ENCODE measurements at places on chromosomes 2 and 18.

DNA sequence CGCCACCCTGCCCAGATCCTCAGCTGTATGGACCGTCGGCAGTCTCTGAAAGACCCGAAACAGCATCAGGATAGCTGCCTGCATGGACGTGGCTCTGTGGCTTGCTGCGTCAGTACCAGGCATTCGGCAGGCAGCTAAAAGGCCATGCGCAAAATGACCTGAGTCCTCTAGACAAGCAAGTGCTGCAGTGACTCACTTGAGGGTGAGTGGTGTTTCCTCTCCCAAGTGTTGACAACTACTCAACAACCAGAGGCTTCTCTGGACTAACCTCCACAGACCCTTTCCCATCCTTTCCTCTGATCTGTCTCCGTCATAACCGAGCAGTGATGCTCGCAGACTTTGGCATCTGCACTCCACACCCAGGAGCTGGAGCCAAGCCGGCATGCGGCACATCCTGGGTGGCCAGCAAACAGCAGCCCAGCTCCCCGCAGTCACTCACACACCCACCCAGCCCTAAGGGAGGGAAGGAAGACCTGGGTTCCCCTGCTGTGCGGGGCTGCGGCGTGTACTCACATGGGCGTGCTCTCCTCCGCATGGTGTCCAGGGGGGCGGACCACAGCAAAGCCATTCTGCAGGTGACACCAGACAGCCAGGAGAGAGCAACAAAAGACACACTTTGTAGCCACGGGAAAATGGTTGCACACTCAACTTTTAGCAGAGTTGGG lies 239.3 kb downstream of the TWIST2 start:
- no peak for DNase-seq

GRCh38 chr2:8620611-8621382 lies 61.1 kb upstream of the ID2 start:
- peak; percentile 60 for DNase-seq

DNA sequence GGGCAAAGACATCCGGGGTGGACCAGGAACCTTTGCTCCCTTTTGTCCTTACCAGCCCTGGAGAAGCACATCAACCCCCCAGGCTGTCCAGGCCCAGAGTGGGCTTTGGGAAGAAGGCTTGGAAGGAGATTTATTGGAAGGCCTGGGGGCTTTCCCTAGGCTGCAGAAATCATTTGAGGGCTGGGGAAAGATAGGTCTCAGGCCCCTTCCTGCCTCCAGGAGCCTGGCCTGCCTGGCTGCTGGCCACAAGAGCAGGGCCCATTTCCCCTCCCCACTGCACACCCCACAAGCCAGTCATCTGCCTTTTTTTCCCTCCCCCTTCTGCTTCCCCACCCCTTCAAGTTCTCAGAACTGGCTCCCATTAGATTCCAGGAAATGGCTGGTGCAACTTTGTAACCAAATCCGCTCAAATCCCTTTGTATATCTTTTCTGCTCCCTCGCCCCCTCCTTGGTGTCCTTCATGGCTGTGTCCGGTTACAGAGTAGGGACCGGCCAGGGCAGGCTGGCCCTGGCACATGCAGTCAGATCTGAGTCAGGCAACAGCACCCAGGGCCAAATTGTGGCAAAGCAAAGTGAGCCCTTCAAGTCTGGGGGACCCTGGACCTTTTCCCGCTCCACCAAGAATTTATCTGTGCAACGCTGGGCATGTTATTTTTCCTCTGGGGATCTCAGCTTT lies 20.8 kb upstream of the TNP1 start:
- DNase-seq: peak; percentile 23

DNA sequence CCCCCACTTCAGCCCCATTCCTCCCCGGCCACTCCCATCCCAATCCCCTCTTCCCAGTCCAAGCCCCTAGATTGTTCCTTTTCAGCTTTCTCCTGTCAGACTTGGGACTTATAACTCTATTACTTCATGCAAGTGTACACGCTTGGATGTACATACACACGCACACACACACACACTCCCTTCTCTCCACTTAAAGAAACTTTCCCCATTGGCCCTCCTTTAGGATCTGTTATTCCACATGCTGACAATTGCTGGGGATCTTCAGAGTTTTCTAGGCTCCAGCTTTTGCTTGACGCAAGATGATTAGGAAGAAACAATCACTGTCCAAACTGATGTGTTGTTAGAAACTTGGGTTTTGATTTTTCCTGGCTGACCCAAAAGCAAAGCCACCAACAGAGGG lies 75.4 kb downstream of the CDK15 start:
- no peak for DNase-seq

DNA sequence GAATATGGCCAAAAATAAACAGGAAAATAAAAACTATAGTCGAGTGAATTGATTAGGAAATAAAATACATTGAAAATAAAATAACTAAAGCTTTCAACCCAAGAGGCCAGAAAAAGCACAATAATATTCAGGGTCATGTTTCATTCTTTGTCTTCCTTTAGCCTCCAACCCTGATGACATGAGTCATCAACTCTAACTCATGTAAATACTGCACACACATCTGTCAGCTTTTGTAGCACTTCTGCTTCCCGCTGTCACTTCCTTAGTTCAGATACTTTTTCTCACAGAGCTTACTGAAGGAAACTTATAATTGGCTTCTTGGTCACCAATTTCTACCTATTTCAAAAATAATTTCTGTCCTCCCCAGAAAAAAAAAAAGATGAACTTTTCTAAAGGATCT lies 112.8 kb downstream of the UPP2 start:
- no peak for DNase-seq

GRCh38 chr2:167140767-167141166 lies 252.5 kb downstream of the XIRP2 start:
- DNase-seq: no peak

DNA sequence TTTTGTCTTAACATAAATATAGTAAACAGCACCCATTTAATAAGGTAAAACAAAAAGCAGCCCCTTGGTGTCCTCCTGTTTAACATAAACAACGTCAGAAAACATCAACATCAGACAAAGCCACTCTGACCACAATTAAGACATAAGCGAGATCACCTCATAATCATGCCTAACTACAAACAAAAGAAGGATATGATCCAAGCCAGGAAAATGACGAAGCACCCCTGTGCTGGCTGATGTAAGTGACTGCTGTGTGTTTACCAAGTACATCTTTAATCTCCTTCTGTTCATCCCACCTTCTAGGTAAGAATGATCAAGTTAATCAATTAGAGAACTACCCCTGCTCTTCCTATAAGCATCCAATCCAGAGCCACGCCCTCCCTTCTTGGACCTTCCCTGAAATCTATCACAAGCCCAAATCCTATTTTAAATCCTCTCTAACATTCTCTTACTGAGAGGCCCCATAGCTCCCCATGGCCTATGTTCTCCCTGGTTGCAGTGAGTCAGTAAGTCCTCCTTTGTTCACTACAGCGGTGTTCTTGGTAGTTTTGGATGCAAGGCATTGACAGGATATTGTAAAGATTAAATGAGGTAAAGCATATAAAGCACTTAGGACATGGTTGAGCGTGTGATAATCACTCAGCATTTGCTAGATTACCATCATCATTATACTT lies 424.2 kb downstream of the TSN start:
- no peak for DNase-seq

DNA sequence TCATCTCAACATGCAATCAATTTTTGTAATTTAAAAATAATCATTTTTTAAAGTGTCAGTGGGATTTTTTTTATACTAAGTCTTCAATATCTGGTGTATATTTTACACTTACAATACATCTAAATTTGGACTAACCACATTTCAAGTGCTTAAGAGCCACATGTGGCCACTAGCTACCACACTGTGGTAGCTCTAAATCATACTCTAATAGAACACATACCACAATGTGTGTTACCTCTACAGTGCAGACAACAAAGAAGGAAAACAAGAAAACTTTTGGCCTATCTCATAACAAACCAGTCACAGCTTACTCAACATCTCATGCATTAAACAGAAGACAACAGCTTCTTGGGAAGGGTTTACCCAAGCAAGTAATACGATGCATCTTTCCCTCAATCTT lies 24.5 kb downstream of the PIAS2 start:
- no peak for DNase-seq

GRCh38 chr18:41128126-41128525 lies 826.9 kb upstream of the PIK3C3 start:
- DNase-seq: no peak

- no peak for DNase-seq
Observed at GRCh38 chr2:175048275-175048674, 43.1 kb upstream of the CHN1 start.

DNA sequence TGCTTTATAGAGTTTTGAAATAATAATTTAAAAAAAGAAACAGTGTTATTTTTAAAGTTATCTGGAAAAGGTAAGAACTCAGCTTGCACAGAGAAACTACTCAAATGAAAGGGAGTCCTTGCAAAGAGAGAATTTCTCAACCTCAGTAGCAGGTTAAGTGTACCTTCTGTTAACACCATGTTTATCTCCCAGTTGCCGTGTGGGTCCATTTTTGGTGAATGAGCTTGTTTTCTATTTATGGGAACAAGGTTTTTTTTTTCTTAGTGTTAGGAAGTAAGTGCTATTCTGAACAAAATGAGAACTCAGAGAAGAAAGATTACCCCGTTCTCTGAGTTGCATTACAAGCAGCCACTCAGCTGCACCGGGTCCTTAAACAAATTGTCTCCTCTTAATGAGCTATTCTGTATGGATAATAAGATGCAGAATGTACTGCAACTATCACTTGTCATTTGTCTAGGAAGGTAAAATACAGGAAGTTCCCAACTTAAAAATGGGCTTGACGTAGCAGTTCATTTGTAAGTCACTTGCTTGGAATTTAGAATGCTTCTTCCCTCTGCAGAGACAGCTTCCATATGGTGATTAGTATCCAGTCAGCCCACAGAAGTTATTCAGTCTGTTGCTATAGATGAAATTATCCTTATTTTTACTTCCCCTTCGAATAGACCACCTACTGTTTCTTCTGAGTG lies 74.9 kb downstream of the LTBP1 start:
- no peak for DNase-seq

DNA sequence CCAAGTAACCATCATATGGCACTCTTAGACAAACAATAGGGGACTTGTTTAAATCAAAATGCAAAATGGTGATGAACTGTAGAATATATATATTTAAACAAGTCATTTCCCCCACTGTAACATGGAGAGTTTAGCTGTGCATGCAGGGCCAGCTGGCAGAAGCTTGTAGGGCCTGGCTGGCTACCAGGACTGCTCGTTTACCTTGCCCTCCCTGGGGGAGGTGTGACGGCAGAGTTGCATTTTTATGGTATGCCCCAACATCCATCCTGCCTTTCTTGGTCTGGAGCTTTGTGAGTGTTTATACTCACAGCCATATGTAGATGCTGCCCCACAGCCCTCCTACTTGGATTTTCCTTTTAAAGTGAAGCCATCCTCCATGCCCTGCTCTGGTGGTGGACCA lies 101.7 kb upstream of the ZFP36L2 start:
- no peak for DNase-seq

All from right lung (tissue), 10 donors.